ENCODE measurements at places on chromosomes 6 and 20.
A peak's percentile ranks its signal among the peaks of the same experiment; 100 is the strongest.

GRCh38 chr6:95658886-95659285 lies 81.6 kb downstream of the MANEA start:
- DNase-seq, result no peak

DNA sequence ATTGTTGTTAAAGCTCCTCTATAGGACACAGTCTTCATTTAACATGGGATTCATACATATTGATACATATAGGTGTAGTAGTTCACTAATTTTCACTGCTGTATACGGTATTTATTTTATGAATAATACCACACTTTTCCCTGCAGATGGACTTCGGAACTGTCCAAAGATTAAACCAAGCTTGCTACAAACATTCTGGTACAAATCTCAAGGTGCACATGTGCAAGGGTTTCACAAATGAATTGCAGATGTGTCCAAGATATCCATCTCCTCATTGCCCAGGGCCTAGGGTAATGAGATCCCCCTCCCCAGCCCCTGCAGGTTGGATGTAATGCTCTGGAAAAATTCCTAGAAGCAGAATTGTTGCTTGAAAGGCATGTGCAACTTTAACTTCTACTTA lies 31.4 kb downstream of the DTNBP1 start:
- no peak for DNase-seq

DNA sequence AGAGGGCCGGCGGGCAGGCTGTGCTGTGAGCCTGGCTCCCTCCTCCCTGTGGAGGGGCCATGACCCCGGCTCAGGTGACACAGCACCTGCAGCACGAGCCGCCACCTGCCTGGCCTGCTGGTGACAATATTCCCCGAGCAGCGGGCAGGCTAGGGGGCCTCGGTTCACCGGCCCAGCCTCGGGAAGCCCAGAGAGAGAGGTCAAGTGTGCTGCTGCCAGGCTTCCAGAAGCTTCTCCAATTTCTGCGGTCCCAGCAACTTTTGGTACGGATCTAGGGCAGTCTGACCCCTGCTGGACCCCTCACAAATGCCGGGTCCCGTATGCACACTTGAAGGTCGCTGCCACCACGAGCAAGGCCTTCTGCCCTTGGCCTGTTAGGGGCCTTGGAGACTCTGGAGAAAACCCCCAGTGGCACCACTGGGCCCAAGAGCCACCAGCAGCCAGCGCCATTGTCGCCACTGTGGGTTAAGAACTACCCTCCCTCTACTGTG lies 38.6 kb upstream of the NOL4L start:
- DNase-seq, result no peak

DNA sequence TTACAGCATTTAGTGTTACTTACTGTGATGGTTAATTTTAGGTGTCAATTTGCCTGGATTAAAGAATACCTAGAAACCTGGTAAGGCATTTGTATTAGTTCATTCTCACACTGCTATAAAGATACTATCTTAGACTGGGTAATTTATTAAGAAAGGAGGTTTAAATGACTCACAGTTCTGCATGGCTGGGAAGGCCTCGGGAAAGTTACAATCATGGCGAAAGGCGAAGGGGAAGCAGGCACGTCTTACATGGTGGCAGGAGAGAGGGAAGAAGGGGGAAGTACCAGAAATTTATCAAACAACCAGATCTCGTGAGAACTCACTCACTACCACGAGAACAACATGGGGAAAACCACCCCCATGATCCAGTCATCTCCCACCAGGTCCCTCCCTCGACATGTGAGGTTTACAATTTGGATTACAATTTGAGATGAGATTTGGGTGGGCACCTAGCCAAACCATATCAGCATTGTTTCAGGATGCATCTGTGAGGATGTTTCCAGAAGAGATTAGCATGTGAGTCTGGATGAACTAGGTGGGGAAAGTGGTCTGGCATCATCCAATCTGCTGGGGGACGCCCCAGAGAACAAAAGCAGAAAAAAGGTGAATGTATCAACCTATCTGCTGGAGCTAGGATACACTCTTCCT lies 76.8 kb downstream of the MKKS start:
- DNase-seq, result no peak

DNA sequence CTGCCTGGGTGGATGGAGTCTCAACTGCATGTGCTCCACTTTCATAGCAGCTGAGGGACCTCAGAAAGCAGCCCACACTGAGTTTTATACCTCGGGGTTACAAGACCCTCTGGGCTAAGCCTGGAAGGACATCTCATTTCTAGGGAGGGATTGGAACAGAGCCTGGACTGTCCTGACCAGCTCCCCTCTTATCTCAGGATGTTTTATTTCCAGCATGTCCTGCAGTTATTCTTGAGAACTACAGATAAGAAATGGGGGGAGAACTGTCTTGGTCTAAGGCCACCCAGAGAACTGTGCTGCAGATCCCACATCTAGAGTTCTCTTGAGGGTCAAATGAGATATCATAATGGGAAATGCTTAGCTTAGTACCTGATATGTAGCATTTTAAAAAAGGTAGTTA lies 97.3 kb upstream of the CHD6 start:
- no peak for DNase-seq

GRCh38 chr6:170254315-170255213 lies 36.3 kb downstream of the DLL1 start:
- DNase-seq, result no peak

DNA sequence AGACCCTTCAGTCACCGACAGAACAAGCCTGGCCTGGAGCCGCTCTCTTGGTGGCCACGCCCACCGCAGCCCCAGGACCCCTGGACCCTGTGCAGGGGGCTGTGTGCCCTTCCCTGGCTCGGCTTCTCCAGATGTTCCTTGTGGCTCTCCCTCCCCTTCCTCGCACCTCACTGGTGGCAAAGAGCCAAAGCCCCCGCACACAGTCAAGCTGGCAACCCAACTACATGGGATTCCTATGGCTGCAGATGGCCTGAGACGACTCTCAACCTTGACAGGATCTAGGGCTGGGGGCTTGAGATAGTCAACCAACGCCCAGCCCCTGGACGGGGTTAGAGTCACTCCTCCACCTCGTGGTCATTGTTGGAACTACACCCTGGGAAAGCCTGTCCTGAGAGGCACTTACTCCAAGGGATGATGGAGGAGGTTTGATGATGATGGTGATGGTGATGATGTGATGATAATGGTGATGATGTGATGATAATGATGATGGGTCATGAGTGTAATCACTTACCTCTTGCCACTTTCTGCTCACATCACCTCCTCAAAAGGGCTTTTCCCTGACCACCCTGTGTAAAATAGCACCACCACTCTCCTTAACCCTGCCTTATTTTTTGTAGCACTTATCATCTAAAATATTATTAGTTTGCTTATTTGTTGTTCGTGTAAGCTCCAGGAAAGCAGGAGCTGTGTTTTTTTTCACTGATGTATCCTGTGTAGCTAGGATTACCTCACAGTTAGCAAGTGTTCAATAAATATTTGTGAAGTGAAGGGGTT lies 278.4 kb downstream of the LRFN2 start:
- DNase-seq, result peak; percentile 65

DNA sequence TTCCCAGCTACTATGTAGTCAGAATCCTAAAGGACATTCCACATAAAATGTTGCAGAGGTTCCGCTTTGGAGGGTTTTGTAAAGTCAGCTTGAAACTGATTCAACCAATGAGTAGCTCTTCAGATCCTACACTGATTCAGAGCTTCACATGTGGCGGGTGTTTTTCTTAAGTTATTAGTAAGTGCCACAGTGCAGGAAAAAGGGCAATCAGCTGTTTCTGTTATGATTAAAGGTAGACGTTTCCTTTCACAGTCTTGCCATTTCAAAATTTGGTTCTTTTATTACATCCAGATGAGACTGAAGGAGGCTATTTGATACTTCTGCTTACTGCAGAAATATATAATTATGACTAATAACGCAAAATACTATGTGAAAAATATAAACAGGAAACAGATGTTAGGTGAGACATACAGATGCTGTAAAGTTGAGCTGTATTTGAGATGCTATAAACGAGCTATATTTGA lies 443.9 kb downstream of the CDKAL1 start:
- DNase-seq, result peak; percentile 55

DNA sequence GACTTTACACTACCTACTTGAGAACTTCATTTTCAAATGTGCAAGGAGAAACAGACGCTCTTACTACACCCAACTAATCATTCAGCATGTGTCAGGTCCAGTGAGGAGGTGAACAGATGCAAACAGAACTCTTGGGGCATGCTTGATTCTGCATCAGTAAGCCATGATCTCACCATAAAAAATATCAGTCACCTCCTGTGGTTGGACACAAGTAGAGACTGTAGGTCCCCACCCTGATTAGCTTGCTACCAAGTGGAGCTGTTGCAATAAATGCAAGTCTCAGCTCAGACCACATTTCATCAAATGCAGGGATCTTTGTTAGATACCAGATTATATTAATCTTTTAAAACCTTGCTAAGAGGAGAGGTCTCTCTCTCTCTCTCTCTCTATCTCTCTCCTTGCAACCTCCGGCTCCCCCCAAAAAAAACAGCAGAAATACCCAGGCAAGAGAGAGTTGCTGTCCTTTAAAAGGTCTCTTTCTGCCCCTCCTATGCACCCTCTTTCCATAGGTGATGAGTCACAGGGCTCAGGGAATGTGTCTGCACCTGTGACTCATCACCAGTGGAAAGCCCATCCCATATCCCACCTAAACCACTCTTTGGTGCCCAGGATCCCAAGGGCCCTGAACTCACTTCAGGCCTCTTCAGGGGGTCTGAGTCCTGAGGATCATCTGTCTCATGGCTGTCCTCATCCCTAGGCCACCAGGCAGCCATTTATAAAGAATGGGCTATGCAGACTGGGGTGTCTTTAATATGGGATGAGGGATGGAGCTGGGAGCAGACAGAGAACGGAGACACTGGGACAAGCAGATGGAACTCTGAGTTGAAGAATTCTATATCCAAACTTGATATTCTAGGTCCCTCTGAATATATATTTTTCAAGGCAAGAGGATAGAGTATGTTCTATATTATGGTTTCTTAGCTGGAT lies 154.5 kb downstream of the QRSL1 start:
- no peak for DNase-seq

GRCh38 chr20:3796477-3797225 lies 541 bp downstream of the CDC25B start:
- DNase-seq, result no peak

- no peak for DNase-seq
These were observed 26.6 kb upstream of the EDN3 start for GRCh38 chr20:59273739-59274357.

DNA sequence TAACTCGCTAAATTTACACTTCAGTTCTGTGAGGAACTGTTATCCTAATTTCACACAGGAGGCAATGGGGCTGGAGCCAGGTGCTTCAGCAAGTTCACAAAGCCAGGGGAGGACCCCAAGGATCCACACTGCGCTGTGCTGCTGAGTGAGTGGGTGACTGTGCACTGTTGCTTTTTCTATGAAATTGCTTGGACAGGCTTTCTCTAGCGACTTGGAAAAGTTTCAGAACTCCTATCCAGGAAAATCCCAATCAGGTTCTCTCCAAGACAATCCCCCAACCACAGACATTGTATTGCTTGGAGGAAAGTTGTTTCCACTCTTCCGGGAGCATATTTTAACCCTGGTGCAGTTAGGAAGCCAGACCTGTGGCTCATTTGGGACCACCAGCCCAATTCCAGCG lies 175.9 kb upstream of the CST7 start:
- DNase-seq, result peak; percentile 25

GRCh38 chr6:22643780-22644179 lies 74.4 kb downstream of the HDGFL1 start:
- no peak for DNase-seq

DNA sequence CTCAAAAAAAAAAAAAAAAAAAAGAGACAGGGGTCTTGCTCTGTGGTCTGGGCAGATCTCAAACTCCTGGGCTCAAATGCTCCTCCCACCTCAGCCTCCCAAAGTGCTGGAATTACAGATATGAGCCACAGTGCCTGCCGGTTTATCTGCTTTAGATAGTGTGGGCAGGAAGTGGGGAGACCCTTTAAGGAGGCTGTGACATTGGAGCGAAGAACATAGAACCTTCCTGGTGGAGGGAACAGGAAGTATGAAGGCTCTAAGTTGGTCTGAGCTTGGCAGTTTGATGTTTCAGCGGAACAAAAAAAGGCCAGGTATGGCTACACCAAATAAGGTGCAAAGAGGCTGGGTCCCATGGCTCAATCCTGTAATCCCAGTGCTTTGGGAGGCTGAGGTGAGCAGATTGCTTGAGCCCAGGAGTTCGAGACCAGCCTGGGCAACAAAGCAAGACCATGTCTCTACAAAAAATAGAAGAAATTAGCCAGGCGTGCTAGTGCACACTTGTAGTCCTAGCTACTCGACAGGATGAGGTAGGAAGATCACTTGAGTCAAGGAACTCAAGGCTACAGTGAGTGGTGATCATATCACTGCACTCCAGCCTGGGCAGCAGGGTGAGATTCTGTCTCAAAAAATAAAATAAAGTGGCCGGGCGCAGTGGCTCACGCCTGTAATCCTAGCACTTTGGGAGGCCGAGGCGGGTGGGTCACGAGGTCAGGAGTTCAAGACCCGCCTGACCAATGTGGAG lies 8.7 kb upstream of the ZMYND8 start:
- no peak for DNase-seq

- DNase-seq, result no peak
These were observed 545.1 kb upstream of the IRAK1BP1 start for GRCh38 chr6:78322068-78322845.

DNA sequence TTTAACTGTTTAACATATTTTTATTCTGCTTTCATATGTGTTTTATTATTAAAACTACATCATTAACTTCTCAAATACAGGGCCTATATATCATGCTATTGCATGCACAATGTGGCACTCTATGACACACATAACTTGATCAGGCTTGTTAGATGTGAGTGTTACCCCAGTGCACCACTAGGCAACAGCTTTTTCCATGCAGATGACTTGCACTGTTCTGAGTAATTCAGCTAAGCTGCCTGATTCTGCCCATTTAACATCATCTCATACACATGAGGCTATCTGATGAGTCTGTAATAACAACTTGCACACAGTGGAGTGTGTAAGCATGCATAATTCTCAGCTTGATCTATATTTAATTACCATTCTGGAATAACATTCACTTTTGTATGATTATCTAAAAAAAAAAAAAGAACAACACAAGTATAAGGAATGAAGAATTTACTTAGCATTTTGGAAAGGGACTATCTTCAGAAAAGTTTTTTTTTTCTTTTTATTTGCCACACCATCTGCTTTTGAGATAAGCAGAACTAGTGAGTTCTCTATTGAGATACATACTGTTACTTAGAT lies 83.1 kb downstream of the GRM1 start:
- no peak for DNase-seq

DNA sequence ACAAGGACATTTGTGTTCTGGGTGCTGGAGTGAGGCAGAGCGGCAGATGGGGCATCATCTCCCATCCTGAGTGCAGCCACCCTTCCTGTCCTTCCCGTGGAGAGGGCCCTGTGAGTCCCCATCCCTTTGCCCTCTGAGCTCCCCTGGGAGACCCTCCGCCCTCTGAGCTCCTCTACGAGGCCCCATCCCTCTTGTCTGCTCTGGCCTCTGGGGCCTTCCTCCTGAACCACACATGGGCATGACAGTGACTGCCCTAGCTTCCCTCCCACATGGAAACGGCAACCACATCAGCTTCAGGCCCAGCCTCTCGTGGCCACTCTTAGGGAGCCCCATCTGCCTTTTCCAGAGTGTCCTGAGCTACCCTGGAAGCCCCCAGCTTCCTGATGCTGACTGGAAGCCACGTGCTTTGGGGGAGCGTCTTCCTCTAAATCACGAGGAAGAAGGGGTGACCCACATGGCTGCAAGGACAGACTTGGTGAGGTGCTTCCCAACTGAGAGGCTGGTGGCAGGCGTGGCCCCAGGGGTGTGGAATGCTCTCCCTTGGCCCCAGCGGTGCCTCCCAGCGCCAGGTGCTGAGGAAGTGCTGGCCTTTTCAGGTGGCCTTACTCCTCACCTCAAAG lies 52.6 kb downstream of the GINS1 start:
- DNase-seq, result no peak

- no peak for DNase-seq
These were observed 6.8 kb downstream of the THEMIS start for GRCh38 chr6:127894051-127894450.

GRCh38 chr6:21357262-21357661 lies 236.3 kb upstream of the SOX4 start:
- DNase-seq, result no peak
